IPS DF 6.9 (cell line): ENCODE measurements at places on chromosomes 6 and 20.

GRCh38 chr6:52144196-52145076, 41.7 kb upstream of the IL17A start:
- DNase-seq: no peak

GRCh38 chr6:89360415-89360999, 8.0 kb upstream of the UBE2J1 start:
- no peak for DNase-seq

DNA sequence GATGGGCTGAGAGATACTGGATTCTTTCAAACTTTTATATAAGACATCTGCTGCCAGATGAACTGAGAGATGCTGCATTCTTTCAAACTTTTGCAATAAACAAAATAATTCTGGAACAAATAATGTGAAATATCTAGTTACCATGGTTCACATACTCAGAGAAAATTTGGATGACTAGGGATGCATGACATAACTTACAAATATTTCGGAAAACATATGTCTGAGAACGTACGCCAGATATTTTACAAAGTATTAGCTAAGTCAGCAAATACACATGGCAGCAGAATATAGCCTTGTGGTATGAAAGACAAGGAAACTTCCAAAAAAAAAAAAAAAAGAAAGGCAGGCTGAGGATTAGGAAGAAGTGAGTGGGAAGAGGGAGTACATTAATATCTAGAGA, 113.3 kb upstream of the TRAF3IP2 start:
- no peak for DNase-seq

- DNase-seq: no peak
Measured at GRCh38 chr20:63286781-63287696, 5.9 kb upstream of the COL20A1 start.

DNA sequence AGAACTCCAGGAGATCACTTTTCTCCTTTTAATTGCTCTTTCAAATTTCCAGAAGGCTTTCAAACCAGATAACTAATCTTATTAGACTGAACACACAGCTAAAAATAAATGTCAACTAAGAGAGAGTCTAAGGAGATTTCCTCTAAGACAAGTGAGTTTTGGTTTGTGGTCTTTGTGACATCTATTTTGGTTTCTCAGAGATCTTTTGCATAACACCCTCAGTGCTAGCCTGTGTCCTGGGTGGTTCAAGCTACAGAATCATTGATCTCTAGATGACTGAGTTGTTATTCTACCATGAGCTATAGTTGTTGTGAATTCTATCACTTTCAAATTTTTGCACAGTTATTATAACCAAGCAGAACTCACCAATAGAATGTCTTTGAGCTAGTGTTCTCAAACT, 49.1 kb upstream of the PLCB4 start:
- no peak for DNase-seq
